AG09309 (cell line): ENCODE measurements at places on chromosomes 3 and 15.

DNA sequence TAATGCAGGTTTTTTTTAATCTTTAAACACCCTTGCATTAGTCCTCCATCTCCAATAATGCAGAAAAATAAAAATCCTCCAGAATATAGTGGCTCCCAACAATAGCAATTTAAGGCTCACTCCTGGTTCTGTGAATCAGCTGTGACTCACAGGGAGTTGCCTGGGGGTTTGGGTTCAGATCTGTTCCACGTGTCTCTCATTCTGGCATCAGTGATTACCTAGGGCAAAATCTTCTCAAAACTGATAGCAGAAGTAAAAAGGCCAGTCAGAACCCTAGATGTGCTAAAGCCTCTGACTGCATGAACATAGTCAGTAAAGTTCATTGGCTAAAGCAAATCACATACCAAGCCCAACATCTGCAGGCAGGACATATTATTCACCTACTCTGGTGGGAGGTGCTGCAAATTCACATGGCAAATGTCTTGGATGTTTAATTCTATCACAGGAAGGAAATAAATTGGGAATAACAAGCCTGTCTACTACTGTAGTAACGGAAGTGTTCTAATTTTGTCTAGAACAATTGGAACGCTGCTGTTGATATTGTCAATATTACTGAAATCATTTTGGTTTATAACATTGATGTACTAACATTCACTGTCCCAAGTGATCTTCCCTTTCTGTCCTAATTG lies 364.1 kb upstream of the CNTN4 start:
- no peak for DNase-seq

DNA sequence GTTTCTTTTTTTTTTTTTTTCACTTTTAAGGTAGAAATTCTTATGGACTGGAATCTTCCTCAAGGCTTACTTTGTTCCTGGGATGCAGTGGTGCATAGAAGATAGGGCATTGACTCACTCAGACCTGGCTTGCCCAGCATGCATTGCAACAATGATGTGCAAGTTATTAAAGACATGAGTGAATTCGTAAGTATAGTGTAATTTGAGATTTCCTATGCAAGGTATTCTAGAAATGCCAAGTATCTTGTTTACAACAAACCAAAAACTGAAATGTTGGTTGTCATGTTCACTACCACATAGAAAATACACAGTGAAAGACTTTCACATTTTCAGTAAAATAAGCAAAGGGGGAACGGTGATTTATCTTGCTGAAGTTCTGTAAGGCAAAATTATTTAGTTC lies 56.5 kb upstream of the FNDC3B start:
- DNase-seq: no peak

DNA sequence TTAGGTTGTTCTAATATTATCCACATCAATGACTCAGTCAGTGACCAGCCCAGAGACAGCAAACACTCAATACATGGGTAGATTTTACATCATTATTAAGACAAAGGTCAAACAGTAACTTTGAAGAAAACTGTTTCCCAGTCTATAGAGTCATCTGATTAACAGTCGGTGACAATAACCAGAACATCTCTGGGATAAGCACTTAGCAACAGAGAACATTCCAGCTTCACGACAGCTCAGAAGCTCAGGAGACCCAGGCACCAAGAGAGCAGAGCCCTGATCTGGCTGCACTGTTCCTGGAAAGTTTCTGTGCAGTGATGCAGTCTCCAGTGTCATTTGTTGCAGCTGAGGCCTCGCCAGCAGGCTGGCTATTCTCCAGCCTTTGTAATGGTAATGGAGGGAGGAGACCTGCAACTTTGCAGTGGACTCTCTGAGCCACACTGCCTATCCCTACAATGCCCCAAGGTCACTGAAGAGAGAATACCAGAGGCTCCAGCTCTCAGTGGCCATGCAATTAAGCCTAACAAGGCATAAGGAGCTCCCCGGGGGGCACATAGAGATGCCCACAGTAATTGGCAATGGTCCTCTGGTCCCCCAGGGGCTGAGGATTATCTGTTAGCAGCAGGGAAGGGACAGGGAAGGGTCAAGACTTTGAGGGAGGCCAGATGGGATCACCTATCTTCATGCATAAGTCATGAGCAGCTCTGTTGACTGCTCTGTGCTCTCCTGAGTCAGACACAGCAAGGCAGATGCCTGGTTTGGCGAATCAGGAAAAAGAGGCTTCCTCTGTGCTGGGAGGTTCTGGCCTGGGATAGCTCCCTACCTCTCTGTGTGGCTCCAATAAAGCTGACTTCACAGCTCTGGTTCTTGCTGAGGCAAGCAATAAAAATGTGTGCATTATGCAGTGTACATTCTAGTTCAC lies 163.6 kb downstream of the CTNNB1 start:
- DNase-seq: no peak

DNA sequence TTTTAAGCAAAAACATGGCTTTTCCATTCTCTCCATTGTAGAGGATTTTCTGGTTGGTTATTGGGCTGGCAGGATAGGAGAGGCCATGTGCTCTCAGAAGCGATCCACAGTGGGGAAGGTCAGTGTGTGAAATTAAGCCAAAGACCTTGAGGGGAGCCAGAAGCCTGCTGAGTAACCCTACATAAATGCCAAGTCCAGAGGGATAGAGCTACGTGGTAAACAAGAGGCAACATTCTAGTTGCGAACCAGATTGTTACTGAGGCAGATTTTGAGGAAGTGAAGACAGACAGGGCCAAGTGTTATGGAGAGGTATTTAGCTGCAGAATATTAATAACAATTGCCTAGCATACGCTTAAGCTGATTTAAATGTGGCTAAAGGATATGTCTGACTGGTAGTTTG lies 592.8 kb upstream of the GBE1 start:
- no peak for DNase-seq

DNA sequence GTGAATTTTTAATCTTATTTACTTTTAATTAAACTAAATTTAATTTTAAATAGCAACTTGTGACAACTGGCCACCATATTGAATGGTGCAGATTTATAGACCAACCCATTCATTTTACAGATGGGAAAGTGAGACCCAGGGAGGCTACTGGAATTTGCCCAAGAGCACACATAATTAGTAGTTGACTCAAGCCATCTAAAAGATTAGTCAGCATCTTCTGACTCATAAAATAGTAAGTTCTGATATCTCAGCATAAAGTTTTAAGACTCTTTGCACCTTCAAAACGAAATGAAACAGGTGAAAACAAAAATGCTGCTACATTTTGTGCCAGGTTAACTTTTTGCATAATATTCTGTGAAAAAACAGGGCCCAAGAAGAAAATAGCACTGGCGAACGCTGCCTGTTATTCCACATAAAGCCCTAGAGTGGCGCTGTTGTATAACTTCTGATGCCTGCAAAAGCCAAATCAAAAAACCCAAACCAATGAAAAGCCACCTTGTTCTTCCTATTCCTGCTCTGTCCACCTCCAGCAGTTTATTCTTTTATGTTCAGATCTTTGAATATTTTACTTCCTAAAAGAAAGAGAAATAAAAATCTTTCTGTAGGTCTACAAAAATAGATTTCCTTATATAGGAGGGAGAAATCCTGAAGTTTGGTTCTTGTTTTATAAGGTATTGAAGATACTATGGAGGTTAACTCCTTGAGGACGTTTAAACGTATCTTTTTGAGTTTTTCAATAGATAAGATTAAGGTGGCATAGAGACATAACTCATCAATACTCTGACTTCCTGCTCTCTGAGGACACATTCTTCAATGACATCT lies 62.8 kb downstream of the OTOL1 start:
- no peak for DNase-seq

GRCh38 chr3:103052236-103052830 lies 617.5 kb downstream of the ZPLD1 start:
- DNase-seq: no peak

DNA sequence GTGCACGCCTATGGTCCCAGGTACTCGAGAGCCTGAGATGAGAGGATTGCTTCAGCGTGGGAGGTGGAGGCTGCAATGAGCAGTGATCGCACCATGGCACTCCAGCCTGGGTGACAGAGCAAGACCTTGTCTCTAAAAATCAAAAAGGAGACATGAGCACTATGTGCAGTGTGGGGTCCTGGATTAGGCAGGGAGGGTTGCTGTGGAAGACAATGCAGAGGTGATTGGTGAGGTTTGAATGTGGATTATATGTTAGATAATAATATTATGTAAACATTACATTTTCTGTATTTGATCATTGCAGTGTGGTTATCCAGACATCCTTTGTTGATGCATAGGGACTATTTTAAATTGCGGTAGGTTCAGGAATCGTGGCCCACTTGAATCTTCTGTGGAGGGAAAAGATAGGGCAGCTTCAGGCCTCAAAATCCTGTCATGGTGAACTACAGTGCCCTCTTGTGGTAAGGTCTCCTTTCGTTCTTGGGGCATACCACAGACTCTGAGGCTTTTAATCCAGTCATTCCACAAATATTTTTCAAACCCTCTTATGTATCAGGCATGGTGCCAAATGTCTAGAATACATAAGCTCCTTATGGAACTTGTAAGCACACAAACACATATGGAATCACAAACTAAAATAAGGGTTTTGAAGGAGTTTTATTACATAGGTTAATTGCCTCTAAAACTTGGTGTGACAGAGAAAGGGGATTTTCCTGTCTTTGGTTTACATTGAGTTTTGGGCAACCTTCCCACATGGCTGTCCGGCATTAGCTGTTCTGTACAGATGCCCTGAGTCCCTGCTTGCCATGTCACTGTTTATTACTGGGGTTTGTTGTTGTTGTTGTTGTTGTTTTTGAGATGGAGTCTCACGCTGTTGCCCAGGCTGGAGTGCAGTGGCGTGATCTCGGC lies 37.7 kb downstream of the GPD1L start:
- DNase-seq: peak; percentile 68

DNA sequence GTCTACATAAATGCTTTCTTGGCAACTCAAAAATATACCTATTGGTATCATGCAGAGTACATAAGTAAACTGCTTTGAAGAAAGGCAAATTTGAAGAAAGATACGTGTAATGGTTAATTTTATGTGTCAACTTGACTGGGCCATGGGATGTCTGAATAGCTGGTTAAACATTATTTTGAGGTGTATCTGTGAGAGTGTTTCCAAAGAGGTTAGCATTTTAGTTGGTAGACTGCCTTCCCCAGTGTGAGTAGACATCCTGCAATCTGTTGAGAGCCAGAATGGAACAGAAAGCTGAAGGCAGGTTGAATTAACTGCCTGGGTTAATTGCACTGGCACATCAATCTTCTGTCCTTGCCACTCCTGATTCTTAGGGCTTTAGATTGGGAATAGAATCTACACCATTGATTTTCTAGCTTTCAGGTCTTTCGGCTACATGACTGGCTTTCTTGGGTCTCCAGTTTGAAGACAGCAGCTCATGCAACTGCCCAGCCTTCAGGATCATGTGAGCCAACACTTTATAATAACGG lies 98.3 kb downstream of the CMSS1 start:
- DNase-seq: no peak

DNA sequence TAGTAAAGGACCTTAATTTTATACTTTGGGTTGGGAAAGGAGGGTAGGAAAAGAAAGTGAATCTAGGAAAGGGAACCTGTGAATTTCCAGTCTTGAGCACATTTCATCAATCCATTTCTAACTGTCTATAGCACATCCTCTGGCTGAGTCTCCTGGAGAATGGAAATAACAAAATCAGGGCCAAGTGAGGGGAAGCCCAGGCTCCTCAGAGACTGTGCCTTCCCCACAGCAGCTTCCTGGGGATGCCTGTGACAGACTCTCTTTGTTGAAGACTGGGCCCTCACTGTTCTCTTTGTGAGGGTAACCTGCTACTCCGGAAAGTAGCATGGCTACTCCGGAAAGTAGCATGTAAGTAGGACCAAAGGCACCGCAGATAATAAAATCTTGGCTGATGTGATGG lies 22.6 kb upstream of the CSPG5 start:
- no peak for DNase-seq

GRCh38 chr15:100764778-100765466 lies 114.7 kb upstream of the ALDH1A3 start:
- peak; percentile 84 for DNase-seq

- DNase-seq: peak; percentile 59
Observed at GRCh38 chr3:108008931-108009639, 81.7 kb downstream of the CD47 start.

GRCh38 chr15:41323611-41324010 lies 8.8 kb downstream of the OIP5 start:
- no peak for DNase-seq

DNA sequence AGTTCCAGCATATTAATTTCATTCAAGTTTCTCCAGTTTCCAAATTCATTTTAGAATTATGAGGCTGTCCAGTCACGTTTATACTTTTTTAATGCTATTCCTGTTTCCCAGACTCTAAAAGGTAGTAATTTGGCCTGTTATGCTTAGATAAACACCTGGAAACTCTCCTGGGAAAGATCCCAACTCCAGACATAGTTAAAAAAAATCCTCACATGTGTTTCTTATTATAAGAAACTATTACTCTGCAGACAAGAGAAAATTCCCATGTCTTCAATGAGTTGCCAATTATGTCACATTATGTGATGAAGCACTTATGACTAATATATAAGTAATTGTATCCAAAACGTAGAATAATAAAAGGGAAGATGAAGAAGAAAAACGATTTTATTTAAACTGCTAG lies 137.1 kb upstream of the TMC3 start:
- DNase-seq: peak; percentile 8

DNA sequence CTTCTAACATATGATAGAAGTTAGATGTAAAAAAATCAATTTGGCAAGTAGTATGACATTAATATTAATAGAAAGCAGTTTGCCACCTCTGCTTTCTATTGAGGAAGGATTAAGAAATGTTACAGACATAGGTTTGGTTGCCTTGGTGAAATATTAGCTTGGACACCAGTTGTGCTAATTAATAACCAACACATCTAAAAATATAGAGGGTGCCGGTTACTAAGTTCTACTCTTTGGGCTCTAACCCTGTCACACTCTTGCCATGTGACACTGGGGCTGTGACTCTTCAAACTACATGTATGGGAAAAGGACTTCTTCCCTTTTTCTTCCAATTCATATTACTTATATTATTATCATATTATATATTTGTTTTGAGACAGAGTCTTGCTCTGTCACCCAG lies 64.4 kb downstream of the TRIM71 start:
- no peak for DNase-seq

GRCh38 chr3:101735833-101736232 lies 11.4 kb downstream of the CEP97 start:
- DNase-seq: no peak

- no peak for DNase-seq
Observed at GRCh38 chr3:125212091-125212508, 448 bp downstream of the SLC12A8 start.

DNA sequence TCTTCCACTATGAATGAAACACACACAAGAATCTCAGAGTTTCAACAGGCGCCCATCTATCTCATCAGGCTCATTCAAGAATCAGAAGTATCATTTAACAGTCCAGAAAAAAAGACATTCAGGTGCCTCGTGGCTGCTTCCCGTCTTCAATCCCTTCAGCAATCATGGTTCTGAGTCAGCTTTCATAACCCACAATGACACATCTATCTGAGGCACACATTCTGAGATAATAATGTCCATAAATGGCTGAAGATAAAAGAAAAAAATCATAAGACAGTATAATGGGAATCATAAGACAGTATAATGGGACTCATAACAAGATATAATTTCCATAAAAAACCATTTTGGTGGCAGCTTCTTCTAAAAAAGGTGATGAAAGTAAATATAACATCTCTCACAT lies 52.4 kb downstream of the TNIK start:
- peak; percentile 41 for DNase-seq

- DNase-seq: no peak
Observed at GRCh38 chr3:171699601-171700000, 110.7 kb downstream of the PLD1 start.

- no peak for DNase-seq
Observed at GRCh38 chr3:184218814-184219213, 10.6 kb upstream of the VWA5B2 start.

GRCh38 chr3:184467171-184467570 lies 87.3 kb downstream of the CHRD start:
- DNase-seq: no peak
